SJCRH30 (cell line): ENCODE measurements at places on chromosomes 16 and 17.

DNA sequence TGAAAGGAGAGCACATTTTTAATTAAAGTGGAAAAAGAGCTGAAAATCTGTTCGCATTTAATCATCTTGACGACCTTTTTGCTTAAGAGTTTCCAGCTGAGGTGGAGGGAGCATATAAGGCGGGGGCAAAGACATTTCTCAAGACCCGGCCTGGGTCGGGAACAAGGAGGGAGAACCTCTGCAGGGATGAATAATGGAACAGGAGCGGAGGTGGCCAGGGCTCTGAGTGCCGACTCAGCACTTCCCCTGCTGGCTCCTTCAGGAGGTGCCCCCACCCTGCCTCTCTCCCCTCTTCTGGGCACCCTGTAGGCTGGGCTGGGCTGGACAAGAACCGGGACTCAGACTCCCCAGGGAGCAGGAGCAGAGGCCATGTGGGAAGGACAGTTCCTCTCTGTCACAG lies 7.9 kb upstream of the NGFR start:
- peaks cover 29% of the 10 kb centered on the region for H3K4me1 ChIP-seq
- no peak overlapping the region for H3K4me3 ChIP-seq
- H3K27ac ChIP-seq: no peak overlapping the region

DNA sequence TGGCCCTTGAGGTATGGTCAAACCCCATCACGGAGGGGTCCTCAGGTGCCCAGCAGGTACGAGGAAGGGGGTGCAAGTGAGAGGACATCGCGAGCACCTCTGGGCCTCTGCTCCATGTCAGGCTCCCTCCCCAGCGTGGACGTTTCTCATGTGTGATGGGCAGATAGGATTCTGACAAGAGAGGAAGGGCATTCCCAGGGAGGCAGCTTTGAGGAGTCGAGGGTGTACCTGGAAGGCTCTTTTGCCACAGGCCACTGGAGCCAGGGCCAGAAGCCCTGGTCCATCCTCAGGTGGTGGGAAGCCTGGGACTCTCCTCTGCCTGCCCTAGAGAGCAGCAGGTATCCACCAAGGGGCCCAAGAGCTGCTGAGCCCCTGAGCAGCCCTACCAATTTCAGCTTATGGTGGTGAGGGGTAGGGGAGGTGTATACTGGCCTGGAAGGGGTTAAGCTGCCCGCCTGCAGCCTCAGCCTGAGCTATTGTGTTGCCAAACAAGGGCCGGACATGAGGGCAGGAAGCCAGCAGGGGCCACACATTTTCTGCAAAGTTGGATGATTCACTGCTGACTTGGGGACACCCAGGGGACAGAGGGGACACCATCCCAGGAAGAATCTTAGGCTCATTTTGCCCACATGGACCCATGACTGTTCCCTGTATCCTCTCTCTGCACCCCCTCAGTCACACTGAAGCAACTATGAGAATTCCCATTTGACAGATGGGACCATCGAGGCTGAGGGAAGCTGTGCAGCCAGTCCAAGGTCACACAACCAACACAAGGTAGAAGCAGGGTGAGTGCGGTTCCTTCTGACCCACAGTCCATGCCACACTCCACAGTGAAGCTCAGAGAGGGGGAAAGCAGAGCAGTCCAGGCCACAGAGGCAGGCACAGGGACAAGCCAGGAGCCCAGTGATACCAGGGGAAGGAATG lies 1.7 kb downstream of the CDH5 start:
- H3K27me3 ChIP-seq: peaks cover 4% of the 10 kb centered on the region; the same call in 1 of the 2 replicates
- H3K4me3 ChIP-seq: no peak overlapping the region
- DNase-seq: no peak
- no peak overlapping the region for H3K27ac ChIP-seq
- no peaks in the 10 kb centered on the region for H3K36me3 ChIP-seq
- peaks cover 4% of the 10 kb centered on the region; the same call in 1 of the 2 replicates for H3K4me1 ChIP-seq

DNA sequence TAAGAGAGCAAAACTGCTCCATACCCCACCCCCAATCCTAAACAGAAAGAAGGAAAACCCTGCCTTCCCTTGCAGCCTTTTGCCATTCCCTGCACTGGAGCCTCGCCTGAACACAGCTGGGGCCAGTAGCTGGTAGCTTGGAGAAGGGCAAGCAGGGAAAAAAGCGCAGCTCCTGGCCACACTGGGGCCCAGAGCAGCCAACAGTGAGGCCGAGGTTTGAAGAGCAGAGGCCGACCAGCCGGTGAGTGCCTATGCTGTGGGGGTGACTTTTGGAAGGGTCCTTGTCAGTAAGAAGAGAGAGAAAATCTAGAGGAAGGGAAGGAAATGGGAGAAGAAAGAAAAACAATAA lies 3.2 kb upstream of the HOXB9 start:
- no peaks in the 10 kb centered on the region for H3K36me3 ChIP-seq
- no peaks in the 10 kb centered on the region; the same call in 1 of the 2 replicates for H3K4me1 ChIP-seq
- H3K4me3 ChIP-seq: no peak overlapping the region
- no peak for DNase-seq

GRCh38 chr16:3578121-3578520 lies 918 bp upstream of the NLRC3 start:
- peak overlapping the region; percentile 44 for H3K27ac ChIP-seq
- H3K4me3 ChIP-seq: no peak overlapping the region
- H3K27me3 ChIP-seq: no peaks in the 10 kb centered on the region

DNA sequence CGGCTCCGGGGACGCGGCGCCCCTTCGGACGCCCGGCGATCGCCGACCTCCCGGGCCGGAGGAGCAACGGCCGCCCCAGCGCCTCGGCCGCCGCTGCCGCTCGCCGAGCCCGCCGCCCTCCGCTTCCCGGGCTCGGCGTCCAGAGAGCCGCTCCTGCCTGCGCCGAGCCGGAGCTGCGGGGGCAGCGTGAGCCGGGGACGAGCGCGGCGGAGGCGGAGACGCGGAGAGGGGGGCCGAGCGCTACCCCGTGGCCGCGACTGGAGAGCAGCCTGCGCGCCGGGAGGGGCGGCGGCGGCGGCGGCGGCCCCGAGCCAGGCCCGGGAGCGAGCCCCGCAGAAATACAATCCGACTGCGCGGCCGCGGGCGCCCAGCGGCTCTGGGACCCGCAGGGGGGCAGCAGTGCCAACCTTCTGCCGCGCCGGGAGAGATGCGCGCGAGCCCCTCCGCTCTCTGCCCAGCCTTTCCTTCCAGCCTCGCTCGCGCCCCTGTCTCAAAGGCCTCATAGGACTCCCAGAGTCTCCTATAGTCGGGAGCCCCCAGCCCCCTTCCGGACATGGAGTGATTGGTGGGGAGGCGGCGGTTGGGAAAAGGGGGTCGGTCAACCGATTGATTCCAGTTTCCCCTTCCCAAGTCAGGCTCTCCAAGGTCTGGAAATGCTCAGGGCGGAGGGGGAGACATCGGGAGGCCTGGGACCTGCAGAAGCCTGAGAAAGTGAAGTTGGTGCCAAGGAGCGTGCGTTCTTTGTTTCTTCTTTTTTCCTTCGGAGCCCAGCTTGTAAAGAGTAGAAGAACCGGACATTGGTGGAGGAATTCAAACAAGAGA lies 1.0 kb upstream of the SDK2 start:
- no peaks in the 10 kb centered on the region for H3K27me3 ChIP-seq
- H3K4me1 ChIP-seq: peaks cover 9% of the 10 kb centered on the region; the same call in 1 of the 2 replicates
- H3K4me3 ChIP-seq: peak overlapping the region; percentile 86

DNA sequence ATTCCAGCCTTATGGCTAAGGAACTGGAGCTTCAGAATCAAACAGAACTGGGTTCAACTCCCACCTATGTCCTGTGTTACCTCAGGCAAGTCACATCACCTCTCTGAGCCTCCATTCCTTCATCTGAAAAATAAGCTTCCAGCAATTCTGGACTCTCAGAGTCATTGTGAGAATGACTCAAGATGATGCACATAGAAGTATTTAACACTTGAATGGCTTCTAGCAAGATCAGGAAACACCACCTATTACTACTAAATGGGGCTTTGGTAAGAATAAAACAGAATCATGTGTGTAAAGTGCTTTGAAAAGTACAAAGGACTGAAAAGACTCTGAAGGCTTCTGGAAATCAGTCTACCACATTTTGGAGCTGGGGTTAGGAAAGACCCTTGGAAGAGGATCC lies 30.8 kb upstream of the CALB2 start:
- no peak for DNase-seq
- no peak overlapping the region for H3K27ac ChIP-seq
- no peaks in the 10 kb centered on the region for H3K4me1 ChIP-seq
- H3K36me3 ChIP-seq: no peaks in the 10 kb centered on the region
- H3K27me3 ChIP-seq: no peaks in the 10 kb centered on the region

DNA sequence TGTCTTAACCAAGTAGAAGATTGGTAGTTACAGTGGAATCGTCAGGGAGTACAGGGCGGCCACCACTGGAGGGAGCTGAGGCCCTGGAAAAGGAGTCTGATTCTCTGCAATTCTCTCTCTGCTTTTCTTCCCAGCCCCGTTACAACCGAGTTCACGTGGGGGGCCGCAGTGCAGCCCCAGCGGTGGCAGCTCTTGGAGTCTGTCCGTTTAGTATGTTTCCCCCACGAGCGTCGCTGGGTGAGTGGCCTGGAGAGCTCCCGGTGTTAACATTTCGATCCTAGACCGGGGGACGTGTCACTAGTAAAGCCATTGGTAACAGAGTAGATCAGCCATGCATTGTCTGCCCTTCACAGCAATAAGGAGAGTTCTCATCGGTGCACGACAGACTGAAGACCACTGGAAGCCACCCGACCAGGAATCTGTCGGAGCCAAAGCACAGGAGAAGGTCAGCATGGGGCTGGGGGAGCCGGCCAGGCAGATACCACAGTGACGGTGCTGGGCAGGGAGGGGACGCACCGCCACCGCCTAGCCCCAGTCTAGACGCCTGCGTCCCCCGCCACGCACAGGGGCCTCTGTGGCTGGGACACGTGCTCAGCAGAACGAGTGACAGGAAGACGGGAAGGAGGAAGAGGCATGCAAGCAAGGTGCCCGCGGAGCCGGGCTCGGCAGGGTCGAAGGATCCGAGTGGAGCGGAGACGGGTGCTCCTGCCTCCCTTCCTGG lies 15.7 kb downstream of the SLC16A3 start:
- no peak overlapping the region for H3K4me3 ChIP-seq
- H3K36me3 ChIP-seq: peaks cover 75% of the 10 kb centered on the region
- no peaks in the 10 kb centered on the region for H3K27me3 ChIP-seq
- no peaks in the 10 kb centered on the region for H3K4me1 ChIP-seq
- no peak overlapping the region for H3K27ac ChIP-seq

DNA sequence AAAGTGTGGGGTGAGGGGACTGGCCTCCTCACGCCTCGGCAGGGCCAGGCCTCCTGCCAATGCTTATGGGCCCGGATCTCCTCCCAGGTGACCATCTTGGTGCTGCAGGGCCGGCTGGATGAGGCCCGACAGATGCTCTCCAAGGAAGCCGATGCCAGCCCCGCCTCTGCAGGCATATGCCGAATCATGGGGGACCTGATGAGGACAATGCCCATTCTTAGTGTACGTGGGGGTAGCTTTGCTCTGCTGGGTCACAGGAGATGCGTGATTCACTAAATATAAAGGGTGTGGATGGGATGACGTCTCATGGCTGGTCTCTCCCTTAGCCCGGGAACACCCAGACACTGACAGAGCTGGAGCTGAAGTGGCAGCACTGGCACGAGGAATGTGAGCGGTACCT lies 19.5 kb downstream of the NUP85 start:
- no peak for DNase-seq
- no peaks in the 10 kb centered on the region for H3K27me3 ChIP-seq
- H3K4me1 ChIP-seq: no peaks in the 10 kb centered on the region
- no peak overlapping the region for H3K4me3 ChIP-seq
- no peak overlapping the region for H3K27ac ChIP-seq

- H3K4me1 ChIP-seq: peaks cover 11% of the 10 kb centered on the region
- H3K4me3 ChIP-seq: peak overlapping the region; percentile 69
- peak overlapping the region; percentile 92 for H3K27ac ChIP-seq
- DNase-seq: no peak
Measured at GRCh38 chr17:75856062-75856756, 1.1 kb upstream of the WBP2 start.

GRCh38 chr16:50781518-50781917 lies 39.6 kb downstream of the CYLD start:
- no peak overlapping the region for H3K4me3 ChIP-seq
- no peaks in the 10 kb centered on the region for H3K27me3 ChIP-seq
- no peak overlapping the region for H3K27ac ChIP-seq
- no peaks in the 10 kb centered on the region for H3K36me3 ChIP-seq

DNA sequence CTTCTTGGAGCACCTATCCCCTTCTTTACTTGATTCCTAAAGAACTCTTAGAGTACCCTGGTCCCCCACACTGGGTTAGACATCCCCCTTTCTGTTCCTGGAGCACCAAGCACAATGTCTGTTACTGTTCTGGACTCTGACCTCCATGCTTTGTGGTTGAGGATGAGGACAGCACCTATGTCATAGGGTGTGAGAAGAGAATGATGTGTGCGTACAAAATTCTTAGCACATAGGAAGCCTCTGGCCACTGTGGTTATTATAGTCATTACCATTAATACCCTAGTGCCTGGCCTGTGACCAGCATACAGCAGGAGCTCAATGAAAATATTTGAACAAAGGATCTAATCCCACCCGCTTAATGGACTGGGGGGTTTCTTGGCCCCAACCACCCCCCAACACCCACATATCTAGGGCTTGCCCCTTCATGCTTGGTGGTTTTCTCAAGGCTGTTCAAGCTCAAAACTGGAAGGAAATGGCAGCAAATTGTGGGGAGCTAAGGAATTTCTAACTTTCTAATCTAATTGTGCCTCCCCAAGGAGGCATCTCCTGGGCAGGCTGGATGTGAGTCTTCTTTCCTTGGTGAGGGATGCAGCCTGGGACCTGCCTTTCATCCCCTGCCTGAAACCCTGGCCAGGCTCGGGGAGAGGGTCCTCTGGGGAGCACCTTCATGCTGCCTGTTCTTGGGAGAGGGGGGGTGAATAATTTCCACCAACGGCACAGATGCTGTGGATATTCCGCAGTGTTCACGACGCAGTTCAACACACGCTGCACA lies 1.5 kb upstream of the CMIP start:
- no peak overlapping the region for H3K27ac ChIP-seq
- H3K4me3 ChIP-seq: no peak overlapping the region
- H3K4me1 ChIP-seq: 0 out of 2 replicates have a peak, but pooled peaks cover 3% of the 10 kb centered on the region
- no peak for DNase-seq

DNA sequence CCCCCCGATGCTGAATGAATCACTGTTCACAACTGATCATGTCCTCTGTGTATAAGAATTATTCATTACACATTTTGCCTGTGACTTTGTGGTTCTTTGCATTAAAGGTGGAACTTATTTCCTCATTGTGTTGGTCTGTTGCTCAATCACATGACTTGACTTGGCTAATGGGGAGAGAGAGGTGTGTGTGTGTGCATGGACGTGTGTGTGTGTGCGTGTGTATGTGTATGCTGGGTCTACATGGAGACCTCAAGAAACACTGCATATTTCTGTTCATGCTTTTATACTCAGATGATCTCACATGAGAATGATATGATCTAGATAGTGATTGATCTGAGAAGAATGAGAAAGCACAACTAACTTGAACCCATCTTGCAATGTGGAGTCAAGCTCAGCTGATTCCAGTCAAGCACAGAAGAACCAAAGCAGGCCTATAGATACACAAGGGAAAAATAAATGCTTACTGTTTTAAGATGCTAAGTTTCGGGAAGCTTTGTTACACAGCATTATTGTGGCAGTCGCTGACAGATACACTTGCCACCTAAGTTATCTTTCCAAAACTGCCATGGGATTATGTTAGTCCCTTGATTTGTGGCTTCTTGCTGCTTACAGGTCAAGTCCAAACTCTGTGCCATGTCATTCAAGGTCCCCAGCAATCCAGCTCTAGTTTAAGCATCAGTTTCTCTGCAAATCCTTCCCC lies 167.9 kb upstream of the ZFHX3 start:
- H3K36me3 ChIP-seq: no peaks in the 10 kb centered on the region
- H3K27me3 ChIP-seq: no peaks in the 10 kb centered on the region
- H3K4me1 ChIP-seq: no peaks in the 10 kb centered on the region
- H3K4me3 ChIP-seq: no peak overlapping the region
- no peak for DNase-seq
- no peak overlapping the region for H3K27ac ChIP-seq
